ENCODE measurements at places on chromosomes 11 and 22. TPM values are rescaled to one million over a fixed set of nuclear protein-coding genes. Genes with fewer than 3 reads are reported as not detected.
A peak's percentile ranks its signal among the peaks of the same experiment; 100 is the strongest.

DNA sequence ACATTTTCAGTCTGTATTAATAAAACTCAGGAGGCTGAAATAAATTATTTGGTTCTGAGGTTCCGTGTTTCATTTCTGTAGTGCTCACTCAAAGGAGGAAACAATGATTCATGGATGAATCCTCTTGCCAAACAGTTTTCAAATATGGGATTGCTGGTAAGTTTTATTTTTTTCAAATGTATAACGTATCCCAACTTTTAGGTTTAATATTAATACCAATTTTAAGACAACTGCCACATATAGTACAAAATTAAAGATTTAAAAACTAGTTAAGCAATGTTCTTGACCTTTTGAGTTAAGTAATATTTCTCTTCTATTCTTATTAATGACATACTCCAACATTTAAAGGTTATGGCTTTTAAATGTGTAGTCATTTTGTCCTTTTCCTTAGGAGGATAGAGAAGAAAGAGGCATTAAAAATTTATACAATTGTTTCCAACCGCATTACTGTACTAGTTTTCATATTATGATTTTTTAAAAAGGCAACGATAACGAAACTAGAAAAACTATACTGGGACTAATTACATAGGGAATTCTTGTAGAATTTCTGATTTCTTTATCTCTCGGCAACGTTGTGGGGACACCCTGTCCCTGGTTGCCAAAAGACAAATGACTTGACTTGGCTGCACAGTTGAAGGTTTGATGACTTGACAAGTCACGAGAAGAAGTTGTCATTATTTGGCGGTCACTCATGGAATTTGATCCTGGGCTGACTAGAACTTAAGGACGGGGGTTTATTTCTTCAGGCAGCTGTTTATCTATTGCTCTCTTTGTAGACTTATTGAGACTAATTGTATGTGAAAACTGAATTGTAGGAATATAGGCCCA is 69.1 kb upstream of the ADSL start:
- H3K4me1 ChIP-seq, result peaks cover 20% of the 10 kb centered on the region
- H3K27ac ChIP-seq, result peak overlapping the region; percentile 72
- no peaks in the 10 kb centered on the region for H3K36me3 ChIP-seq
- H3K27me3 ChIP-seq, result no peaks in the 10 kb centered on the region
- H3K4me3 ChIP-seq, result no peak overlapping the region

DNA sequence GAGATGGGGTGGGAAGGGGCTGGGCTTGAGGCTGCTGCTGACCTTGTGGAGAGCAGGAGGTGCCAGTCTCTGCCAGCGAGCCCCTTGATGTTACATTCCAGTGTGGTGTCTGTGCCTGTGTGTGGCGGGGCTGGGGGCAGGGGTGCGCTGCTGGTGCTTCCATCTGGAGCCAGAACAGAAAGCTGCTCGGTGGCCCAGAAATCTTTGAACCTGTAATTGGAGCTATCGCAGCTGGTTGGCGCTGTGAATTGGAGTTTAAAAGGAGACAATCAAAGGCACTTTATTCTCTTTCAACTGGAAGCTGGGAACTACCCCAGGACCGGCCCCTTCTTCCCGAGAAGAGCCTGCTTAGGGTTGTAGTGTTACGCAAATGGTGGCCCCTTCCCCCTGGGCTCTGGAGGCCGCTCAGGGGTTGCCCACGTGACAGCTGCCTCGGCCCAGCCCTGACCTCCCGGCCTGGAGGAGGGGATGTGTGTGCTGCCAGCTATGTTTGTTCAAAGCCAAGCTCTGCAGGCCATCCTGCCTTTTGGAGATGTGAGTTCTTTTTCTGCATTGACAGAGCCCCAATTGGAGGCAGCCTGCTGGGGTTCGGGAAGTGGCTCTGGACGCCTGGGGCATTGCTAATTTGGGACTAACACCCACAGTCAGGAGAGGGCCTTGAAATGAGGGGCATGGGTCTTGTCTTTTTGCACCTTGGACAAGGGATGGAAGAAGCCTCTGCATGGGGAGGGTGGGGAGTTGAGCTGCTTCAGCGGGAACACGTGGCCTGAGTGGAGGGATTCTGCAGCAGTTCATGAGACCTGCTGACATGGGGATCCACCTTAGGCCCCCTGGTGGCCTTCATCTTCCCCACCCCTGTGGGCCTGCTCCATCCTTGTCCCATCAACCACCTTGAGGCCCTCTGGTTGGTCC is 14.0 kb upstream of the ARSA start:
- peaks cover 25% of the 10 kb centered on the region for H3K27me3 ChIP-seq
- peak; percentile 71 for DNase-seq
- peaks cover 13% of the 10 kb centered on the region for H3K4me1 ChIP-seq
- H3K4me3 ChIP-seq, result no peak overlapping the region
- no peaks in the 10 kb centered on the region for H3K36me3 ChIP-seq
- no peak overlapping the region for H3K27ac ChIP-seq

DNA sequence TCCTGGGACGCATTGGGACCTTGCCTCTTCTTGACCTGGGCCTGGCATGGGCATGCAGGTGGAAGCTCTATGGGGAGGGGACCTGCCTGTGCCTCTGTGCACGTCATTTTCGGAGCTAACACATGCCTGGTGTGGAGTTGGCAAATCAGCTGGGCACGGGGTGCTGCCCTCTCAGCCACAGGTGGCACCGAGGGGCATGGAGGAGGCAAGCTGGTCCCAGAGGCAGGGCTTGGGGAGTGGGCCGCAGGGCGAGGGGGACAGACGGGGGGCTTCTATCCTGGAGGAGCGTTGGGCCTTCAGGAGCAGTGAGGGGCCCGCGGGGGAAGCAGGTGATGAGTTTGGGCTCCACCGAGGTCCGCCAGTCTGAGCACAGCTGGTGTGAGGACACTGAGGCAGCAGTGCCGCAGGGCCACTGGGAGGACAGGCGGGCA is 362.0 kb downstream of the TBC1D22A start:
- no peak overlapping the region for H3K27ac ChIP-seq
- DNase-seq, result no peak
- no peaks in the 10 kb centered on the region for H3K27me3 ChIP-seq
- H3K4me3 ChIP-seq, result no peak overlapping the region
- H3K4me1 ChIP-seq, result no peaks in the 10 kb centered on the region

DNA sequence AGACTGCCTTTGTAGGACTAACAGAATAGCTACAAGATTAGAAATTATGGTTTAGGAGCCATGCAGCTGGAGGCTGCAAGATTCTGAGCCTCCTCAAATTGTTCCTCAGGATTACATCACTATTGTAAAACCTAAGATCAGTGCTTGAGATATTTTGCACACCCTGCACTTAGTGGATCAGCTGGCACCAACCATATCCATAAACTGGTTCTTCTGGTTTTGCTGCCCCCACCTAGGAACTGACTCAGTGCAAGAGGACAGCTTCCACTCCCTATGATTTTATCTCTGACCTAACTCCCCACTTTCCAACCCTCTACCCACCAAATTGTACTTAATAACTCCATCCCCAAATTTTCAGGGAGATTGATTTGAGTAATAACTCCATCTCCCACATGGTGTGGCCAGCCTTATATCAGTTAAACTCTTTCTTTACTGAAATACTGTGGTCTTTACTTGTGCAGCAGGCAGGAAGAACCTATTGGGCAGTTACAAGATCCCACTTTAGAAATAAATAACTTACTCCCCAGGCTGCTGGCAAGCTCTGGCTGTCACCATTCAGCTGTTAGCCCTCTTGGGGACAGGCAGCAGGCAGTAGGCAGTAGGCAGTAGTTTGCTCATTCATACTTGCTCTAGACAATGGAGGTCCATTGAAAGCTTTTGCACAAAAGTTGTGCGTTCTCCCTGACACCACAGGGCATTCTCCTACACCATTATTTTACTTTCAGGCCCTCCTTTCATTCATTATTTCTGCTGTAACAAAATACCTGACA is 119.0 kb downstream of the SLC17A6 start:
- no peak for DNase-seq
- H3K27me3 ChIP-seq, result no peaks in the 10 kb centered on the region
- no peaks in the 10 kb centered on the region for H3K36me3 ChIP-seq
- no peak overlapping the region for H3K4me3 ChIP-seq

DNA sequence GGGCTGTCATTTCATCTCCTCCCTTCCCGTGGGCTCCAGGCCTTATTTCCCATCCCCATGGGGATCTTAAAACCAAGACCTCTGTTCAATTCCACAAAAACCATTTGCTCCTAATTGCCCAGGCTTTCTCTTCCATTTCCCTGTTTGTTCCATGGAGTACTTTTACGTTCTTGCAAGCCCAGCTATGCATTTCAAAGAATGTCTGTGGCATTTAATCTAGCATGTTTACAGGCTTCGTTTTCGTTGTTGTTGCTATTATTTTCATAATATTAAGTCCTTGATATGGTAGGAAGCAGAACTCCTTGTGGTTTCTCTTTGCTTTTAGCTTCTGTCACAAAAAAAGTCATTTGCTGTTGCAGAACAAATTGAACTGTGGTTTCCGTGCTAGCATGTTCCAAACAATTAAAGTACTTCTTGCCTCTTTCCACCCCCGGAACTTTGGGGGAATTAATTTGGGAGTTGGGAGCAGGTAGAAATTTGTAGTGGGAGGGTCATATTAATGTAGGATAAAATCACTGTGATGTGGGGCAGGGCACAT is 68.1 kb upstream of the SLC22A12 start:
- H3K4me3 ChIP-seq, result no peak overlapping the region
- H3K4me1 ChIP-seq, result no peaks in the 10 kb centered on the region
- no peak overlapping the region for H3K27ac ChIP-seq
- H3K27me3 ChIP-seq, result peaks cover 23% of the 10 kb centered on the region

- no peaks in the 10 kb centered on the region for H3K4me1 ChIP-seq
- DNase-seq, result no peak
- H3K27ac ChIP-seq, result no peak overlapping the region
- no peaks in the 10 kb centered on the region for H3K27me3 ChIP-seq
- no peaks in the 10 kb centered on the region for H3K36me3 ChIP-seq
Measured at GRCh38 chr22:20648306-20648903, 125.5 kb upstream of the SERPIND1 start.

- H3K4me1 ChIP-seq, result no peaks in the 10 kb centered on the region
- H3K4me3 ChIP-seq, result no peak overlapping the region
- H3K27ac ChIP-seq, result no peak overlapping the region
Measured at GRCh38 chr11:1227551-1228100, 4.8 kb downstream of the MUC5B start.

GRCh38 chr11:61734767-61735166 is 17.7 kb upstream of the MYRF start:
- no peaks in the 10 kb centered on the region for H3K4me1 ChIP-seq
- H3K4me3 ChIP-seq, result no peak overlapping the region
- no peaks in the 10 kb centered on the region for H3K27me3 ChIP-seq
- H3K36me3 ChIP-seq, result no peaks in the 10 kb centered on the region
- no peak overlapping the region for H3K27ac ChIP-seq

GRCh38 chr11:134589129-134589528 is 177.1 kb upstream of the B3GAT1 start:
- H3K27me3 ChIP-seq, result peaks cover 2% of the 10 kb centered on the region
- no peak overlapping the region for H3K4me3 ChIP-seq
- H3K27ac ChIP-seq, result no peak overlapping the region
- no peaks in the 10 kb centered on the region for H3K36me3 ChIP-seq
- no peak for DNase-seq

DEUP1 gene
- 0.40 TPM for total RNA-seq

HOATZ gene
- total RNA-seq, result not detected

CD6 gene
- 0.08 TPM for total RNA-seq

SLC22A9 gene
- total RNA-seq, result 36.3 TPM

PNPLA5 gene
- total RNA-seq, result 0.57 TPM
